ENCODE measurements at places on chromosomes 13 and 19.

GRCh38 chr19:5292453-5292821, 48.2 kb downstream of the PTPRS start:
- peak; percentile 67 for DNase-seq

DNA sequence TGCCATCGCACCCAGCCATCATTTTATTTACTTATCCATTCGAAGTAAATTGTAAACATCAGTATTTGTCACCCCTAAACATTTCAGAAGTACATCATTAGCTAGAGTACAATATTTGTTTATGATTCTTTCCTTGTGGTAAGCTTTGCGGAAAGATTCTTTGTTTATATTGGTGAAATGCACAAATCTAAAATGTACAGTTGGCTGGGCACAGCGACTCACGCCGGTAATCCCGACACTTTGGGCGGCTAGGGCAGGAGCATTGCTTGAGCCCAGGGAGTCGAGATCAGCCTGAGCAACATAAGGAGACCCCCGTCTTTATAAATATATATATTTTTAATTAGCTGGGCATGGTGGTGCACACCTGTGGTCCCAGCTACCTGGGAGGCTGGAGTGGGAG, 10.1 kb downstream of the LGALS7B start:
- DNase-seq = no peak

DNA sequence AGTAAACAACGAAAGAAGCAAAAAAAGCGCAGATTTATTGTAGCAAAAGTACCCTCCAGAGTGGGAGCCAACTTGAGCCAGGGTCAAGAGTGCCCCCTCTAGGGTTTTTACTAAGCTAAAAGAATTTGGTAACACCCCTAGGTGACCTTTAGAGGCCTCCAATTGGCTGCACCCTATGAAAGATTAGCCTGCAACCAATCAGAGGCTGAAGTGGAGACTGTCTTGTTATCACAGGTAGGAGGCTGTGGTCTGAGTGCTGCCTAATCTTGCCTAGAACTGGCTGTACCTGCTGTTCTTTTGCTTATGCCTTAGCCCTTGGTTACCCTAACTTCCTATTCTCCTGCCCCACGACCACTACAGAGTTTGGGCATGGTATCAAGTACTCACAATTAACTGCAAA, 38.3 kb downstream of the ANKRD10 start:
- no peak for DNase-seq

GRCh38 chr19:57651654-57651996, 17.1 kb upstream of the ZSCAN4 start:
- DNase-seq = no peak

DNA sequence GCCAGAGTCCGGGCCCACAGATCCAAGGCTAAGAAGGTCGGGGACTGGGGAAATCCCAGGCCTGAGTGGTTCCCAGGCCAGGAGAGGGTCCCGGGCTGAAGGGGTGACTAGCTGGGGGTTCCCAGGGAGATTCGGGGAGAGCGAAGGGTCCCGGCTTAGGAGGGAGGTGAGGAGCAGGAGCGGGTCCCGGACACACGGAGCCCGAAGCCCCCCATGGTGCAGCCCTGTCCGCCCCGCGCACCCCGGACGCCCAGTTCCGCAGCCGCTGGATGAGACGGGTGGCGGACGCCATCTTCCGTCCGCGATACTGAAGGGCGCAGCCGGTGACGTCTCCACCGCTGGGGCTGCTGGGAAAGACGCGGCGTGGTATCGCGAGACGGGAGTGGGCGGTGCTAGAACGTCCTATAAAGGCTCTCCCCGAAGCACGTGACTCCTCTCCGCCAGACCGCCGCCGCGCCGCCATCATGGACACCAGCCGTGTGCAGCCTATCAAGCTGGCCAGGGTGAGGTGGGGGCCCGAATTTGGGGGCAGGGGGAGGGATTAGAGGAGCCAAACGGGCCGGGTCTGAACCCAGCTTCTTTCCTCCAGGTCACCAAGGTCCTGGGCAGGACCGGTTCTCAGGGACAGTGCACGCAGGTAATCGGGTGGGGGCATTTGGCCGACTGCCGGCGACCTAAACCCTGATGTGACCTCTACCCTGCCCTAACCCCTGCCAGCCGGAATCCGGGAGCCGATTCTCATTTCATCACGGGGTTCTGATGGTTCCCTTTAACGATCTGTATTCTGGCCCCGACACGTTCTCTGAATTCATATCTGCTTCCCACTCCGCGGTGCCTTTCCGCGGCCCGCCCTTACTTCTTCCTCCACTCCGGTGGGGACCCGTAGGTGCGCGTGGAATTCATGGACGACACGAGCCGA, at the start of the genes NDUFA7 and RPS28:
NDUFA7 (minus strand) TSS at position 309 of the 919 bp plus-strand sequence; CDS start at position 292, 17 bp downstream.
RPS28 (plus strand) TSS at position 430 of the 919 bp plus-strand sequence; CDS start at position 465, 35 bp downstream.
- peak; percentile 98 for DNase-seq

GRCh38 chr19:36847968-36848367, 2.7 kb upstream of the ZNF345 start:
- no peak for DNase-seq

GRCh38 chr13:90690458-90691080, 656.9 kb upstream of the MIR17HG start:
- peak; percentile 71 for DNase-seq

GRCh38 chr13:35940734-35941133, 190.4 kb downstream of the DCLK1 start:
- DNase-seq = no peak

DNA sequence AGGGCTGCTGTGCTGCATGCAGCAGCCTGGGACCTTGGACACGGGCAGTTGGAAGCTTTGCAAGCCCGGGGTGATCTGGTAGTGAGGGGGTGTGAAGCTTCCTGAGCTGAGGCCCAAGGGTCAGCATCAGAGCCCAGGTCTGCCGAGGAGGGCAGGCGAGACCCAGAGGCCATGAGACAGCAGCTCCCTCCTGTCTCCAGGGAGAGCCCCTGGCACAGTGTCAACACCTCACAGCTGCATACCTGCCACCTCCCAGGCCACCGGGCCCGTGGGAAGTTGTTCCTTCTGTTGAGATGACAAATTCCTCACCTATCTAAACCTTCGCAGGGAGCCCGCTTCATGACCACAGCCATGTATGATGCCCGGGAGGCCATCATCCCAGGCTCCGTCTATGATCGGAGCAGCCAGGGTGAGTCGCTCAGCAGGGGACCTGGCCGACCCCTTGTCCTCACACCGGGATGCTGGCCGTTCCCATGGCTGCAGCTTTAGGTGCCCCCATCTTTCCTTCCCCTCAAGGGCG, 32.1 kb downstream of the CERS1 start:
- no peak for DNase-seq

- peak; percentile 29 for DNase-seq
Observed at GRCh38 chr19:48975947-48976847, 11.1 kb downstream of the FTL start.

DNA sequence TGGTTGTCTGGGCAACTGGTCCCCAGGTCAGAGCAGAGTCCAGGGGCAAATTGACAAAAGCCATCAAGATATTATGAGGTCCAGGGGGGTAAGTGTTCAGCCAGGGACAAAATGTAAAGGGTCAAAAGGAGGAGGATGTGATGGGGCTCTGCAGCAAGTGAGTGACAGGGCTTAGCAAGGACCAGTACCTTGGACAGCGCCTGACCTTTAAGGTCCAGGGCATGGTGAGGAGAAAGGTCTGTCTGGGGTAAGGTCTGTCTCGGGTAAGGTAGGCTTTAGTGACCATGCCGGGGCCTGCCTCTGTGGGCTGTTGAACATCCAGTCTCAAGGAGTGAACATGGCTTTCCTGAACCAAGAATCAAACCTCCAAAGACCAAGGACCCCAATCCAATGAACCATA, 6.3 kb upstream of the ZNF358 start:
- no peak for DNase-seq

GRCh38 chr19:7689165-7689564, 8.5 kb downstream of the TRAPPC5 start:
- DNase-seq = no peak

DNA sequence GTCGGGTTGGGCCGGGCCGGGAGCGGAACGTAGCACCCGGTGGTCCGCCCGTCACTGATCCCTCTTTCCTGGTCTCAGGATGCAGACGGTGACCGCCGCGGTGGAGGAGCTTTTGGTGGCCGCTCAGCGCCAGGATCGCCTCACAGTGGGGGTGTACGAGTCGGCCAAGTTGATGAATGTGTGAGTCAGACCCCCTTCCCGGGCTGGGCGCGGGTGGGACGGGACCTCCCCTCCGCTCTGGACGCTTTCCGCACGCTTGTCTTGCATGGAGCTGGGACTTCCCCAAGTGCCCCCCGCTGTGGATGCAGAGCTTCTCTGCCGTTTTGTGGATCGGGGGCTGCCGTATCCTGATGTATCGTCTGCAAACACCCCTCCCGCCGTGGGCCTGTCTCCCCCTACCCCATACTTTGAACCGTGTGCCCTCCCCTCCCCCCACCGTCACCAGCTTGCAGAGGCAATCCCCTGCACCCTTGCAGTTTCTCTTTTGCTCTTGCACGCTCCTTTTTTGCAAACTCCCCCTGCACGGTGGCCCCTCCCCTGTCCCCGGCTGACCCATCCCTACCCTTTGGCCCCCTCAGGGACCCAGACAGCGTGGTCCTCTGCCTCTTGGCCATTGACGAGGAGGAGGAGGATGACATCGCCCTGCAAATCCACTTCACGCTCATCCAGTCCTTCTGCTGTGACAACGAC, 669 bp downstream of the GADD45B start:
- DNase-seq = peak; percentile 88

- no peak for DNase-seq
Observed at GRCh38 chr13:46382224-46382623, 4.8 kb downstream of the RUBCNL start.

GRCh38 chr13:103539265-103539664, 473.0 kb upstream of the SLC10A2 start:
- DNase-seq = no peak

DNA sequence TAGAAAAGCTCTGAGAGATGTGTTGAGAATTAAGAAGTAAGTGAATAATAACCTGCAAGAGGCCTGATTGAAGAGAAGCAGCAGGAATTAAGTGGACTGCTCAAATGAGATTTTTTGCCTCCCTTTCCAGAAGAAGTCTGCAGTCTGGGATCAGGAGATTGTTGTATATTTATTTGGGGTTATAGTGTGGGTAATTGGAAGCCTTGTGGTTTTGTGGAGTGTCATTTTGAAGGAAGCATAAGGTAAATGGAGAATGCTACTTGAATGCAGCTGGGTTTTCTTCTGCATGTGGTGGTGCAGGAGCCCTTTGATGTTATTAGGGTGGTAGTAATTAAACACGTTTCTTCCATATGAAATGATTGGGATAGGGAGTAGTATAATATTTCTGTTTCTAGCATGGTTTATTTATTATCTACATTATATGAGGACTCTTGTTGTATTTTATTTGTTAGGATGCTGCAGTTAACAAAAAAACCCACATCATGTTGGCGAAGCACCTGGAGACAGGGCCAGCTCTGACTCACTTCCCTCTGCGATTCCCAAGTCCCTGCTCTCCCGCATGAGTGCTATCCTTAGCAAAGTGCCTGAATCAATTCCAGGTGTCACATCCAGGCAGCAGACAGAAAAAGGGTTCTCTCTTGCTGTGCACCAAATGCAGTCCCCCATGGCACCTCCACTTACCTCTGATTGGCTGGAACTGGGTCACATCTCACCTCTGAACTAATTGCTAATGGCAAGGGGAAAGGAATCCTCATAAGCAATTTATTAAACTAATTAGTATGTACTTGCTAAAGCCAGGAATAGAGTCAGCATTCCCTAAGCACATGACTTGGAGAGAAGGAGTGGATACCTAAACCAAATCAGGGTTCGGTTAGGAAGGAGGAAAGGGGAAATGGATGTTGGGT, 54.8 kb downstream of the DGKH start:
- peak; percentile 68 for DNase-seq

GRCh38 chr19:29188289-29189032, 24.5 kb downstream of the UQCRFS1 start:
- DNase-seq = no peak

DNA sequence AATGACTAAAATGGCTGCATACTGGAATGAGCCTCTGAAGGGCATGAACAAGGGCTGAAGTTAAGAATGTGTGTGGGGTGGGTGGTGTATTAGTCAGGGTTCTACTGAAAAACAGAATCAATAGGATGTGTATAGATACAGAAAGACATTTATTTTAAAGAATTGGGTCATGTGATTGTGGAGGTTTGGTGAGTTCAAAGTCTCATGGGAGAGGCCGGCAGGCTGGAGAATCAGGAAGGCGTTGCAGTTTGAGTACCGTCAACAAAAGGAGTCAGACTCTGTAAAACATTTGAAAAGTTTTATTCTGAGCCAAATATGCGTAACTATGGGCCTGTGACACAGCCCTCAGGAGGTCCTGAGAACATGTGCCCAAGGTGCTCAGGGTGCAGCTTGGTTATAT, 24.5 kb upstream of the CYSLTR2 start:
- no peak for DNase-seq

- DNase-seq = no peak
Observed at GRCh38 chr13:31610270-31610998, 128.9 kb upstream of the RXFP2 start.

GRCh38 chr13:39016787-39017186, 21.1 kb downstream of the PROSER1 start:
- peak; percentile 38 for DNase-seq

GRCh38 chr19:55116232-55116858, 1.1 kb downstream of the PPP1R12C start:
- DNase-seq = peak; percentile 89

DNA sequence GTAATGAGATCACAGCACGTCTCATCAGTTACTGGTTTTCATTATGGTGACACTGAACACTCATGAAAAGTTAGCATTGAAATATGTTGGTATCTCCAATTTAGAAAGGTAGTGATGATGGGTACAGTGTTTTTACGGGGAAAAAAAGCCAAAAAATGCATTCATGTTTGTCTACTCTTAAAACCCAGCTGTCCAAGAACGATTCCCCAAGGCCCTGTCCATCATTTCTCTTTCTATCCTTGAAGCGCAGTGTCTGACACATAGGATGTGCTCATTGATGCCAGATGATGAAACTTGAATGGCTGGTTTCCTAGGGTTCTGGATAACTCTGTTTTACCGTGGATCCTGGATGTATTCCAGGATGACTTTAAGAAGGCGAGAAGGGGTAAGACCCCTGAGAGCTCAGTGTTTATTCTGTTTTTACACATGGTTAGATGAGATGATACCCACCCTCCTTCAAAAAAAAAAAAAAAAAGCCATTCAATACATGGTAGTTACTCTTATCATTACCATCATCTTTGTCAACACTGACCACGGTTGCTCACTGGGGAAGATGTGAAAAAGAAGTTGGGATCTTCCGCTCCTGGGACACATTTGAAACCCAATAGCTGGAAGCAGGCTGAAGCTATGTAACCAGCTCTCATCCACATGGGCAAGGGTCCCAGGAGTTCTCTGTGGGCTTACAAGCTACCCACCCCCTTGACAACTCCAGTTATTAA, 22.5 kb downstream of the SERP2 start:
- no peak for DNase-seq

DNA sequence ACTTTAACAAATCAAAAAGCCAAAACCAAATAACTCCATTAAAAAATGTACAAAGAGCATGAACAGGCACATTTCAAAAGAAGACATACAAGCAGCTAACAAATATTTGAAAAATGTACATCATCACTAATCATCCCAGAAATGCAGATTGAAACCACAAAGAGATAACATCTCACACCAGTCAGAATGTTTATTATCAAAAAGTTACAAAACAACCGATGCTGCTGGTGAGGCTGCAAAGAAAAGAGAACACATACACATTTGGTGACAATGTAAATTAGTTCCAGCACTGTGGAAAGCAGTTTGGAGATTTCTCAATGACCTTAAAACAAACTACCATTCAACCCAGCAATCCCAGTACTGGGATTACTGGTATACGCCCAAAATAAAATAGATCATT, 756.0 kb upstream of the PCDH20 start:
- DNase-seq = no peak

Data from GM23248 (cell line).